LNCaP clone FGC (cell line): ENCODE measurements at places on chromosomes 11 and 22.
A peak's percentile ranks its signal among the peaks of the same experiment; 100 is the strongest.

- no peak for DNase-seq
Measured at GRCh38 chr11:121291896-121292494, 576 bp upstream of the SC5D start.

- peak; percentile 82 for DNase-seq
Measured at GRCh38 chr11:13339195-13340153, 61.9 kb downstream of the BMAL1 start.

- DNase-seq, result no peak
Measured at GRCh38 chr11:62976109-62976508, 8.7 kb downstream of the SLC22A6 start.

DNA sequence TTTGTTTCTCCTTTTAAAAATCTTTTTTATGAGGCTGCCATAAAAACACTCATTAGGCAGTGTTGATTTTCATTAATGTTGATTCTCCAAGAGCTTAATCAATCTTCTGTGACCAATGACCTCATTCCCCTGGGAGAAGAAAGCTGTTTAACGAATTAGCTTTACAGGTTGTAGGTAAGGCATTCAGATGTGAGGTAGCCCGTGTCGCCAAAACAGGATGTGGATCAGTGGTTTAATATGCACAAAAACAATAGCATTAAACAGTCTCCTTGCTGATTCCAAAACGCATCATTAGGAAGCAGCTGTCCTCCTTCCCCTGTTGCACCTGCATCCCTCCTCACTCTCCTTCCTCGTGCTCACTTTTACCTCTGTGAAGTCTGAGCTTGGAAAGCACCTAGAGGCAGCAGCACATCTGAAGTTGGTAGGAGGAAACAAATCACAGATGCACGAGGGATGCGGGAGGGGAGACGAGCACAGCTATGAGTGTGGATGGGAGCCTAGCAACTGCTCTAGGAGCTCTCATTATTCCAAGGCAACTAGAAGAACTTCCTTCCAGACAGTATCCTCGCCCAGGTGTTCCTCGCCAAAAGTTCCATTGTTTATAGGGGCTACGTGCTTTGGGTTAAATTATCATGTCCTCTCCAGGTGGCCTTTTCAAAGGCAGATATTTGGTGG lies 179.4 kb upstream of the SNX19 start:
- DNase-seq, result no peak

- no peak for DNase-seq
Measured at GRCh38 chr11:64877390-64878222, 815 bp downstream of the EHD1 start.

GRCh38 chr11:82305123-82305522 lies 428.5 kb downstream of the FAM181B start:
- no peak for DNase-seq

DNA sequence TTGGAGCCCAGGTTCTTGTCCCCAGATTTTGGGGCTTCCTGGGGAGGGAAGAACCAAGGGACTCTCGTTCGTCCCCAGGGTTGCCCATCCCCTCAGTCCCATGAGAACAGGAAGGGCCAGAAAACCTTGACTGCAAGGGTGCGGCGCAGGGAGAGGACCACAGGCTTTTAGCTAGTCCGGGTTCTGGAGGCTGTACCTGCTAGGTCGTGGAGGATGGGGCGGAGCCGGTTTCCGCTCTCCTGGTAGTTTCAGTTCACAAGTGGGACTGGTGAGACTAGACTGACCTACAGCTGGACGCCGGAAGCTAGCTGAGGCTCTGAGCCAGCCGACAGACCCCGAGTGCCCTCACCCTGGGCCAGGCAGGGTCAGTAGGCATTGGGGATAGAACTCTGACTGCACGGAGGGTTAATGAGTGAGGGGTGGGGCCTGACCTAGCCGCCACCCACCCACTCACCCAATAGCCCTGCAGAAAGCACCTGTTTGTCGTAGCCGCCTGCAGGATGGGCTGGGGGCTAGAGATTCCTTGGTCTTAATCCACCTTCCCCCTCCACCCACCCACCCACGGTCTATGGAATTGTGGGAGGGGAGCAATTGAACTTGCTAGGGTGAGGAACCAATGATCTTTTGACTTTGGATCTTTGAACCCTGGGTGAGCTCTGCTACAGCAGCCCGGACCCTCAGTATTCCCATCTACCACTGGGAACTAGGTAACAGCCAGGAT lies 1.5 kb downstream of the MAFF start:
- DNase-seq, result no peak

- no peak for DNase-seq
Measured at GRCh38 chr22:27918341-27919221, 475 bp downstream of the PITPNB start.
